ENCODE measurements at places on chromosomes 7 and 10.
A peak's percentile ranks its signal among the peaks of the same experiment; 100 is the strongest.

- DNase-seq, result no peak
Observed at GRCh38 chr7:26345837-26346236, 54.2 kb downstream of the SNX10 start.

DNA sequence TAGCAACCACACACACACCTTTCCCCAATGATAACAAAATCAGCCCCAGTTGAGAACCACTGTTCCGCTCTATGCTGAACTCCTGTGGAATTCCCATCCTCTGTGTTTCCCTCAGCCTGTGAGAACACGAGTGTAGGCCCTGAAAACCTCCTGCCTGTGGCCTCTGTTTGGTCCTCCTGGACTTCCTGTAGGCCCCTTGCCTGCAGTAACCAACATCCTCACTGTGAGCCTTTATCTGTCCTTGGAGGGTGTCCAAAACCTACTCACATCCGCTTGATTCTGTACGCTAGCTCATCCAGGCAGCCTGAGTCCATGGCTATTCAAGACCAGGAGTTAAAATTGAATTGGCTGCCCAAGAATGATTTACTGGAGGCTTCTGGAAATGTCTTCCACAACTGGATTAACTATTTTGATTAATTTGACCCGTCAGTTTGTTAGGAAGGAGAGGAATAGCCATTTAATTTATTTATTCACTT lies 149.8 kb downstream of the AKR1D1 start:
- DNase-seq, result no peak

DNA sequence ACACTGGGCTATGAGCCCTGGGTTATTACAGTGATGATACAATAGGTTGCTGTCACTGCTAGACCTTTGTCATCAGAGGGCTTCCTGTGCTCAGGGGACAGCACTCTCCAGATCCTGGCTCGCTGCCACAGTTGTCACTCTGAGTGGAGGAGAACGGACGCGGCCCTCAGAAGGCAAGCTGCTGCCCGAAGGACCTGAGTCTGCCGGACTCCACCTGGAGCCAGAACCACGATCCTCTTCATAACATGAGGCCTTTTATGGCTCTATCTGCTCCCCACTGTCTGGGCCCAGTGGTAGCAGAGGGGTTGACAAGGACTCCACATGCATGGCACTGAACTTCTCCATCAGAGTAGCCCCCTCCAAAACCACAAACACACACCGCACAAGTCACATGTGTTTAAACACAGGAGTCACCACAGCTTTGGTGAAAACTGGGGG lies 94.7 kb upstream of the EFCAB10 start:
- DNase-seq, result no peak

DNA sequence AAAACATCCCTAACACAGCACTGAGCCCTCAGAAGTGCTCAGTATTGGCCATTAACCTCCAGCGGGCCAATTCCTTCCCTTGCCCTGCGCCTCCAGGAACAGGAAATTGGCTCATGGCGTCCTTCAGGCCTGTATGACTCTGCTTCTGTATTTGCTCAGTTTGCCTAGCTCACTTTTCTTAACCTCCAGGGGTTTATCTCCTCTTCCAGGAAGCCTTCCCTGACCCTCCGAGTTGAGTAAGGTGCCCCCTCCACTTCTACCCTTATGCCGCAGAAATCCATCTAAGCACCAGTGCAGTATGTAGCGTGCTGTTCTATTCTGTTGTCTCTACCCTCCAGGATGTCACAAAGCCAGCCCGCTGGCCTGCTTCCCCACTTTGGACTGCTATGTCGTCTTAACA lies 1.1 kb upstream of the SFXN4 start:
- no peak for DNase-seq

- DNase-seq, result peak; percentile 60
Observed at GRCh38 chr7:27032839-27033238, 63.0 kb downstream of the HOXA1 start.

- no peak for DNase-seq
Observed at GRCh38 chr7:157739031-157739430, 402.2 kb downstream of the DNAJB6 start.

DNA sequence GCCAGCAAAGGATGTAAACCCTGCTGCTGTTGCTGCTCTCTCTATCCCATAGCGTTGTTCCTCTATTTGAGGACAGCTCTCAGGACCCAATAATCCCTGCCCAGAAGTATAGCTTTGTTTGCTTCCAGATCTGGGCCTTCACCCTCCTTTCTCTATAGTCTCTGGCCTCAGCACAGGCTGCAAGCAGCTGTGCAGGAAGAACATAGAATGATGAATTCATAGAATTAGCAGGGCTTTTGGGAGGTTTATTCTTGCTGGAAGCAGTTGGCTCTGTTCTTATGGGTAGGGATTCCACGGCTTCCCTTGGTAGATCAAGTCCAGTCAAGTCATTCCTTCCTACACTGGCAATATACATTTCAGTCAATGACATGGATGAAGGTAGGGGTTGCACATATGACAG lies 354.7 kb downstream of the HPSE2 start:
- DNase-seq, result no peak

- no peak for DNase-seq
Observed at GRCh38 chr7:43083106-43083505, 29.3 kb upstream of the HECW1 start.

DNA sequence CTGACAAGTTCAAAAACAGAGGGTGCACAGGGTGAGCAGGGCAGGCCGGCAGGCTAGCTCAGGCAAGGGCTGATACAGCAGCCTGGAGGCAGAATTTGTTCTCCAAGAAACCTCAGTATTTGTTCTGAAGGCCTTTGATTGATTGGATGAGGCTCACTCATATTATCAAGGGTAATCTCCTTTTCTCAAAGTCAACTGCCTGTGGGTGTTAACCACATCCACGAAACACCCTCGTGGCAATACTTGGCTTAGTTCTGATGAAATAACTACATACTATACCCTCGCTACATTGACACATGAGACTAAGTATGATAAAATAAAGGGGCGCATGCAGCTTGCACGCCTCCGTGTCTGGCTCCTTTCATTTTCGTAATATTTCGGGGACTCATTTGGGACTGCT lies 4.4 kb upstream of the PPP2R2D start:
- DNase-seq, result no peak

DNA sequence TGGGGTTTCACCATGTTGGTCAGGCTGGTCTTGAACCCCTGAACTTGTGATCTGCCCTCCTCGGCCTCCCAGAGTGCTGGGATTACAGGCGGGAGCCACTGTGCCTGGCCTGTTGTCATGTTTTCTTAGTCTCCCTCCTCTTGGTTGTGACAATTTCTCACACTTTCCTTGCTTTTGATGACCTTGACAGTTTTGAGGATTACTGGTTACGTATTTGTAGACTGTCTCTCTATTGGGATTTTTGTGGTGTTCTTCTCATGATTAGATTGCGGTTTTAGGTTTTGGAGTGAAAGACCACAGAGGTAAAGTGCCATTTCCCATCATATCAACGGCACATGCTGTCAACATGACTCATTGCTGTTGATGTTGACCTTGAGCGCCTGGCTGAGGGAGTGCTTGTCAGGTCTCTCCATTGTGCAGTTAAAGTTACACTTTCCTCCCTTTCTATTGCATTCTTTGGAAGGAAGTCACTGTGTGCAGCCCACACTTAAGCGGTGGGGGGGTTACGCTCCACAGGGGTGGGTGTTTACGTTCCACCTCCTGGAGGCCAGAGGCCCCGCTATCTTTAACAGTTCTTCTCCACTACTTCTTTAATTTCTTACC lies 10.8 kb downstream of the NEURL1 start:
- DNase-seq, result peak; percentile 78

DNA sequence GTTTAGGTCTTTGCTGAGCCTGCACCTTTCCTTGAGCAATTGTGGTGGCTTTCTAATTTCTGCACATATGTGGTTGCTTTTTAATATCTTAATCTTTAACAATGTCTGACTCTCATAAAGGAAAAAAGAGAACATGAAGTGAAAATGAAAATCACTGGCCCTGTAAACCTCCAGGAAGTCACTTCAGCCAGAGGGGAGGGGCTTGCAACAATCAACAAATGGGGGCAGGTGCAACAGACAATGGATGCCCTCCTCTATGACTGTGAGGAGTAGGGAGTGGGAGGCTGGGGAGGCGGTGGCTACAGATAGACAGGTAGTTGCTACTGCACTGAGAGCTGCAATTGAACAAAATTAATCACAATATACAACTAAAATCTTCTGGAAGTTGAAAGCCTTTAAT lies 1377.4 kb downstream of the XPNPEP1 start:
- DNase-seq, result no peak

- no peak for DNase-seq
Observed at GRCh38 chr7:96300502-96300901, 21.4 kb downstream of the SLC25A13 start.

DNA sequence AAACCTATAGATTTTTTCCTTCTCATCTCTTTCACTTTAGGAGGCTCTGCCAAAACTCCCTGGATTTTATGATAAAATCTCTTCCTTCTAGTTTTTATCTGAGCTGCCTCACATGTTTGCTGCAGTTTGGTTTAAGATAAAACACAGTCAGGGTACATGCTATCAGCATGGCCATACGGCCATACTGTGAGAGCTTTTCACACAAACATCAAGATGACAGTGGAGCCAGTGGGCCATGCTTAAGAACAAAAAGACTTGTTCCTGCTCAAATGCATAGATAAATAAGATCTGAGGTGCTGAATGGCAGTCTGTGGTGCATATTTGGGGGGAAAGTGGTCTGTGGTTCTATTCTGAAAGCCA lies 91.0 kb downstream of the ELMO1 start:
- no peak for DNase-seq

- DNase-seq, result no peak
Observed at GRCh38 chr10:120612756-120613155, 155.7 kb downstream of the PLPP4 start.

GRCh38 chr10:101841826-101842225 lies 1.8 kb downstream of the KCNIP2 start:
- DNase-seq, result no peak

DNA sequence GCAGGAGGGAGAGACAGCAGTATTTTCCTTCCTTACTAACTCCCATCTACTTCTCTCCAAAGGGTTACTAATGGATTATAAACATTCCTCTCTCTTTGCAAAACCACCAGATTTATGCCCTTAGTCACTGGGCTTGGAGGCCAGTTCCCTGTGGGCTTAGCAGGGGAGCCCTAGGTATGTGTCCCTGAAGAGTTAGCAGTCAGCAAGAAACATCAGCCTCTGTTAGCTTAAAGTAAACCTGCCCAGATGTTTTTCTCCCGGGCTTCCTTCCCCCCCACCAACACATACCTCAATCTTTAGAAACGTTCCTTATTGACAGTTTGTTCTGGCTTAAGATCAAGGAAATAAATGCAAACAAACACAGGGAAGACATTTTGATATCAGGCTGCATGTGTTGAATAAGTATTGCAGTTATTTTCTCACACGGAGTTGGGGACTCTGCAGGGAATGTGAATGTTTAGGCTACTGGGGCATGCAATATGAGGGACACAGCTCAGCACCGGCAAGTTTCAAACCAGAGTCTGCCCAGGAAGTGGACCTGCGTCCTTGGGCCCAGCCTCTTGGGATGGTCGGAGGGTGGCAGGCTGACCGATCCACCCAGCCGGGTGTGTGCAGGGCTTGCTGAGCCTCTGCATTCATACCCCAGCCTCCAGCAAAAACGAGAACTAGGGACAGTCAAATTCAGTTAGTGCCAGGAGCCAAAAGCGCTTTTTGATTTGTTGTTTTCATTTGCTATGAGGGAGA lies 252.0 kb upstream of the GRB10 start:
- DNase-seq, result no peak

GRCh38 chr7:70063927-70064326 lies 465.7 kb downstream of the AUTS2 start:
- DNase-seq, result no peak

- peak; percentile 22 for DNase-seq
Observed at GRCh38 chr10:122044713-122045112, 55.8 kb downstream of the TACC2 start.

DNA sequence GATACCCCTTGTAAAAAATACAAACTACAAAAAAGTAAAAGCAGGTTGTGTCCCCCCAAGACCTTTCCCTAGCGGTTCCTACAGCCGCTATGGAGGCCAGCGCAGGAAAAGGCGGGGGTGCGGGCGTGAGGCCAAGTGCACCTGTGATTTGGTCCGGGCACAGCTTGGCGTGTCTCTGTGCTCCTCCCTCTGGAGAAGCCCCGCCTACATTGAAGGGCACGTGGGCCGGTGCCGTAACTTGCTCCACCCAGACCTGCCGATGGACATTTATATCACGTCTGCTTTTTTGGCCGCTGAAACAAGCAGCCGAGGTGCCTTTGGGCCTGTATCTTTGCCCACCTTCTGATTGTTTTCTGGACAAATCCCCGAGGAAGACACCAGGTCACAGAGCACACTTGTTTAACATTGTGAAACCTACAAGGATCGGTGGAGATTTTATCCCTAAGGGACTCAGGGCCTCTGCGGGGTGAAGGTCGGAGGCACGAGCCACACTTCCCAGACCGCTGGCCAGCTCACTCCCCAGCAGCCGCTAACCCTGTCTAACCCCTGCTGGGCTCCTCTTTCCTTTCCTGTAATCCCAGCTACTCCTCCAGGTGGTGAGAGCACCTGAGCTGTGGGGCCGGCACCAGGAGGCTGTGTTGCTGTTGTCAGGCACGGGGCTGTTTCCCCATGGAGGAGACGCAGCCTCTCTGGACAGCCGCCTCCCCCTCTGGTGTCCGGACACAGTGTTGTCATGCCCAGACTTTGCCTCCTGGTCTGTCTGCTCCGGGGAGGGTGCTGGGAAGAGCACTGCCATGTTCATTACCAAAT lies 18.8 kb upstream of the INPP5A start:
- DNase-seq, result no peak

GRCh38 chr7:43890468-43890867 lies 15.9 kb downstream of the URGCP start:
- no peak for DNase-seq

GRCh38 chr7:155665957-155666287 lies 21.5 kb downstream of the RBM33 start:
- DNase-seq, result no peak

DNA sequence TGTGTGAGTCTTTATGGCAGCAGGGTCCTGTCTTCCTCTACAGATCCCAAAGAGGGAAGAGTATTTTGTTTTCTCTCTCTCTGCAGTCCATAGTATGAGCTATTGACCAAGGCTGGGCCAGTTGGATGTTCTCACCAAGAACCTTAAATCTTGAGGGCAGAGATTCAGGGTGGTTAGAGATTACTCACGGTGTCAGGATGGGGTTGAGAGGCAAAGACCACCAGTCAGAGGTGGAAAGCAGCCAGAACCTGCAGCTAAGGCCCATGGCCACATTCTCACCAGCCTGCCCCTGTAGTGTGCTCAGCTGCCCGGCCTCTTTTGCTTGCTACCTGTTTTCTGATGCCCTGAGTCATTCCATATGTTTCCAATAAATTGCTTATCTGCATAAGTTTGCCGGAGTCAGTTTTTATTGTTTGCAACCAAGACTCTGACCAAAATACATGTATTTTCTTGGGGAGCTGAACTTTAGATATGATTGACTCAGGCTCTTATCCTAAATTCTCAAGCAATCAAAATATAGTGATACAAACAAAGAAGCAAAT lies 67.0 kb downstream of the MAP3K8 start:
- DNase-seq, result no peak

- DNase-seq, result no peak
Observed at GRCh38 chr7:25951414-25952260, 200.4 kb upstream of the NFE2L3 start.

All from left kidney (tissue), 8 donors.